ENCODE measurements at places on chromosomes 12 and 14. TPM values are rescaled to one million over a fixed set of nuclear protein-coding genes. Genes with fewer than 3 reads are reported as not detected.
A peak's percentile ranks its signal among the peaks of the same experiment; 100 is the strongest.

Gene INHBC
- 0.36 TPM for total RNA-seq

Gene CCDC177
- total RNA-seq = not detected

Gene OASL
- not detected for total RNA-seq

Gene OR6S1
- not detected for total RNA-seq

- DNase-seq = peak; percentile 32
Measured at GRCh38 chr12:46005151-46005797, 14.9 kb upstream of the SCAF11 start.

DNA sequence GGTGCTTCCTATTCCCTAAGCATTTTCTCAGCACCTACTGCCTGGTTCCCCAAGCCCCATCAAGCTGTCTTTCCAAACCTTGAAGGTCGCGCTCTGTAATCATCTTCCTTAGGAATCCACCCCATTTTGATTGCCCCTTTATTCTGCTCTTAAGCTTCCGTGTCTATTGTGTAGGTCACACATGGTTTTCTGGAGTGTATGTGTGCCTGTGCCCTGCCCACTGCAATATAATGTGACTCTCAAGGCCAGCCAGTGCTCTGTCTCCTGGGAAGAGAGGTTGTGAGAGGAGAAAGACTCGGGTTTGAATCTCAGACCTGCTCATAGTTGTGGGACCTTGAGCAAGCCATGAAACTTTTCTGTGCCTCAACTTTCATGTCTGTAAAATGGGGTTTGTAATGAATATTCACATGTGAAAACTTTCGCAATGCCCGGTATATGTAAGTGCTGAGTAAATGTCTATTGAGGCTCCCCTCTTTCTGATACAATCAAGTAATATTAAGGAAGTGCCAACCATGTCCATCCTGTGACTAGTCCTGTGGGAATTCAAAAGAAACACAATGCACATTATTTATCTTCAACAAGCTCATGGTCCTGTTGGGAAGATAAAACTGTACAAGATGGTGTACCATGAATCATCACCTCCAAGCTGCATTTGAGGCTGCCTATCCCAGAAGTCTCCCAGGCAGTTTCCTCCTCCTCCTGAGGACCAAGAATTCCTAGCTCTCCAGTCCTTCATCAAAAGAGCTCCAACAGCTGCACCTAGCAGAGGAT is 774 bp upstream of the KRT75 start:
- DNase-seq = no peak

GRCh38 chr12:116336542-116337065 is 59.1 kb upstream of the MED13L start:
- no peak for DNase-seq

- DNase-seq = no peak
Measured at GRCh38 chr14:72577521-72577920, 316.4 kb downstream of the DPF3 start.

DNA sequence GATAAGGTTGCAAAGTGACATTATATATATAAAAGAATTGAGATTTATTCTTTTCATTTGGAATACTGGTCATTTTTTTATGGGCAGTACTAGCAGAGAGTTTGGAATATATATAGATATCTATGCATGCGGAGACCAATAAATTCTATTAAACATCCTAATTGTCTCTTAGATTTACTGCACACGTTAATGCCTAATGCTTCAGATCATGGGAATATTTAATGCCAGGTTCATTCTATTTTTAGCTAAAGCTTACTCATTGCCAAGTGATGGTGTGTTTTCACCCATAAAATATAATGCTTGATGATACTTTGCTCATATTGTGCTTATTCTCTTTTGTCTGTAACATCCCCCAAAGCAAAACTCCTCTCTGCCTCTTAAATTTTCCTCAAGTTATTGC is 264.4 kb downstream of the TMEM117 start:
- no peak for DNase-seq

- DNase-seq = no peak
Measured at GRCh38 chr12:89276860-89277259, 75.4 kb downstream of the DUSP6 start.

DNA sequence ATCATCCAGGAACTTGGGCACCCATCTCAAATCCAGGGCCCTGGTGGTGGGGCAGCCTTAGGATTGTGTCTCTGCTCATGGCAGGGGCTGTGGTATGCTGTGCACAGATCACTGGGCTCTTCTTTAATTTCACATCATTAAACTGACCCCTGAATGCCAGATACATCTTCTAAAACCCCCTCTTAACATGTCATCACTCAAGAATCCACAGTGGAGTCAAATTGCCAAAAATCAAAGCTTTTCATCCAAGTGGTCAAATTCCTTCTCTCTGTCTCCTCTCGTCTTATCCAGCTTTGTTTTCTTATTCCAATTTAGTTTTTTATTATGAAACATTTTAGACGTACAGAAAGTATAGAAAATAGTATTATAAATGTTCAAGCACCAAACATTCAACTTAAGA is 97.5 kb downstream of the ADCK1 start:
- DNase-seq = no peak

- no peak for DNase-seq
Measured at GRCh38 chr12:14058717-14059116, 77.3 kb upstream of the GRIN2B start.

- no peak for DNase-seq
Measured at GRCh38 chr12:46914336-46914735, 88.5 kb upstream of the SLC38A4 start.

DNA sequence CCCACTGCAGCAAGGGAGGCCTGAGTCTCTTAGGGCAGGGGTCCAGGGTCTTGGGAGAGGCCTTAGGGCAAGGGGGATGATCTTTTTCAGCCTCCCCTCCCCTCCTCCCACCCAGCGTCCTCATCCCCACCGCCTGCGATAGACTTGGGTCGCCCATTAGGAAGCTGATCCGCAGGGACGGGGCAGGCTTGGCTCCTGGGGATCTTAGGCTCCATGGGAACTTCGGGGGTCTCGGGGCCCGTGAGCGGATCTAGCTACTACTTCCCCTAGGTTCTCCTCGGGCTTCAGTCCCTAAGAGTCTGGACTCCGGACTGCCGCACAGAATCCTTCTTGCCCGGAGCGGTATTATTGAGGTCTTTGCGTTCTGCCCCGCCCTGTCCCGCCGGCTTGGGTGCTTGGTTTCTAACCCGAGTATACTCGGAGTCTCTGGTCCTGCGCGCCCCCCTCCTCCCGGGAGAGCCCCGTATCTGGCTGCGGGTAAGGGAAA is 2.2 kb upstream of the PTHLH start:
- no peak for DNase-seq

GRCh38 chr12:115752913-115753726 is 524.4 kb downstream of the MED13L start:
- peak; percentile 44 for DNase-seq

DNA sequence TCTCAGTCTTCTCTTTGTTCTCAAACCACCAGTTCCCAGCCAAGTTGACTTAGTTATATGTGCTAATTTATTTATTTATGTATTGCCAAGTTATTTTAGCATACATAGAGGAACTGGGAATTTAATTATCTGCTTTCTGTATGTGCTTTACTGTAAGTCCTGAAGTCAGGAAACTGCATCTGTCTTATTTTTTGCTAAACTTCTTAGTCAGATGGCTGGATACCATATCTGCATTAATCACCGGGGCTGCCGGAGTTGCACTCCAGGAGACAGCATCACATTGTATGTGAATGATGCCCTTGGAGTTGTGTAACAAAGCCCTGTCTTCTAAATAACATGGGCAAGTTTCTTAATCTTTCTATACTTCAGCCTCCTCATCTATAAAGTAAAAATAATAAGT is 96.2 kb downstream of the MON2 start:
- DNase-seq = no peak

DNA sequence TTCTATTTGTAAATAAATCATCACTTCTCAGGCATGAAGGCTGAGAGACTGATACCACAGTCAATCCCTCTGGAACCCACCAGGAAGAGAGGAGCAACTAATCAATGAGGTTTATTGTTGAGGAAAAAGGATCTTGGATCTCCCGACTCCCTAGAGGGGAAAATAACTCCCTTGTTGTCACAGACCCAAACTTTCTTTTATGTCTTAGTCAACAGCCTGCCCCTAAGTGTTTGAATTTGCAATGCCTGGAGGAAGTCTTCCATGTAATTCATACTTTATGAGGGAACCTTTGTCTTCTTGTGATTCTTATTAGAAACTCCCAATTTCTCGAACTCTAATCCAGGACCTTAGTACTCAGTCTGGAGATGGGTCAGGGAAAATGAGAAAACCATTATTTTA is 805.8 kb downstream of the DIO2 start:
- DNase-seq = no peak

- no peak for DNase-seq
Measured at GRCh38 chr12:116443821-116444589, 115.2 kb upstream of the MAP1LC3B2 start.

DNA sequence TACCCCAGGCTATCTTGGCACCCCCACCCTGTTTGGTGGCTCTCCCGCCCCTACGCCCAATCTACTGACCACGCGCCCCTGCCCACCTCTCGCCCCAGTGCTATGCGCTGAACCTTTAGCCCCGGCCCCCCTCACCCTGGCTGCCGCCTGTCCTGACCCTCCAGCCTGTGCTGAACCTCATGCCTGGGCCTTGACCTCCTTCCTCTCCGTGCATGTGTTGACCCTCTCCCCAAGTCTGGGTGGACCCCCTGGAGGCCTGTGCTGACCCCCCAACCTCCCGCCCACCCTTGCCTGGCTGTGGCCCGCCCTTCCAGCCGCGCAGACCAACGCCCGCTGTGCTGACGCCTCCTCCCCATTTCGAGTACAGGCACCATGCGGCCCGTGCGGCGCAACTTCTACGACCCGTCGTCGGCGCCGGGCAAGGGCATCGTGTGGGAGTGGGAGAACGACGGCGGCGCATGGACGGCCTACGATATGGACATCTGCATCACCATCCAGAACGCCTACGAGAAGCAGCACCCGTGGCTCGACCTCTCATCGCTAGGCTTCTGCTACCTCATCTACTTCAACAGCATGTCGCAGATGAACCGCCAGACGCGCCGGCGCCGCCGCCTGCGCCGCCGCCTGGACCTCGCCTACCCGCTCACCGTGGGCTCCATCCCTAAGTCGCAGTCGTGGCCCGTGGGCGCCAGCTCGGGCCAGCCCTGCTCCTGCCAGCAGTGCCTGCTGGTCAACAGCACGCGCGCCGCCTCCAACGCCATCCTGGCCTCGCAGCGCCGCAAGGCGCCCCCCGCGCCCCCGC is 20.7 kb downstream of the DTX1 start:
- no peak for DNase-seq

DNA sequence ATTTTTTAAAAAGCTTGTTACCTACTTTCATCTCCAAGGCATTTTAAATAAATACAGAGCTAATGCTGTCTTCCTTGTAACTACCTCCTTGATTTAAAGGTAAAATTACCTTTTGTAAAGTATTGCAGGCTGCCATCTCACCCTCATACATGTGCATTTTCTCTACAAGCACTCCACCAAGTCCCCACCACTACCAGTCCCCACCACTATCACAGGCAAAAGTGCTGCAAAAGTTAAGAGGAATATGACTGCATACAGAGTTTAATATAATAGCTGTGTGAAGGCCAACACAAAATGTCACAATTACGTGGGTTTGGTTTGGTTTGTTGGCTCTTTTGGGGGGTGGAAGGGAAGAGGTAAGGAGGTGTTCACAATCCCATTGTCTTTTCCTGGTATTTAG is 9.6 kb downstream of the SIX1 start:
- no peak for DNase-seq

Data from OCI-LY7 (cell line).